Fibroblast of villous mesenchyme (primary cell): ENCODE measurements at places on chromosomes 5 and 9.

GRCh38 chr5:1752881-1753280, 46.8 kb downstream of the MRPL36 start:
- no peak for DNase-seq

DNA sequence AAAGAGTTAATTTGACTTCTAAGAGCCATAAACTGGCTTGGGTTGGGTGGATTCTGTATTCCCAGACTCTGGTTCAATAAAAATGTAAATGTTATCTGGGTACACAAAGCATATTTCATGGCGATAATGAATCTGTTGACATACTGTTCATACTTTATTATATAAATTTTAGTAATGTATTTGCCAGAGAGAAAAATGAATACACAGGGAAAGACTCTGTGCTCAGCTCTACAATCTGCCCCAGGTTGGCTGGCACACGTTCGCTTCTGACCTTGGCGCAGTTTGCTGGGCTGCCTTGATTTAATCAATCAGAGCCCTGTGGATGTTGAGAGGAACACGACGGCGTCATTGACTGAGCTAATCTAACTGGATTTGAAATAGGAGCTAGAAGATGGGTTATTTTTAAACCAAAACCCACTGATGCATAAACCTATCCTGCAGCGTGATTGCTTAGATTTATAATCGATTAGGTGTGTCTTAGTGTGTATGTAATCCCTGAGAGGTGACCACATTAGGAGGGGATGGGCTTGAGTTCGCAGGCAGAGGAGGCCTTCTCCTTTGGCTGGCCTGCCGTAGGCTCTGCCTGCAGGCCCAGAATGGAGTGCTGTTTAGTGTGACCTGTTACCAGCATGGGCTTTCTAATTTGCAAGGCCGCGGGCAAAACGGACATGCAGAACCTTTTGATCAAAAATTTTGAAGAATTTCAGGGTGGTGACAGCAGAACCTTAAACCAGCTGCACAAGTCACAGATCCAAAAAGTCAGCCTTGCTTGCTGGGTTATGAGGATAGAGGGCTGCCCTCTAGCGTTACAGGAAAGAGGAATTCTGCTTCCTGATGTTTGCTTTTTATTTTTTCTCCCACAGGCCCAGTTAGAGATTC, 3.9 kb upstream of the ADCY2 start:
- peak; percentile 25 for DNase-seq

DNA sequence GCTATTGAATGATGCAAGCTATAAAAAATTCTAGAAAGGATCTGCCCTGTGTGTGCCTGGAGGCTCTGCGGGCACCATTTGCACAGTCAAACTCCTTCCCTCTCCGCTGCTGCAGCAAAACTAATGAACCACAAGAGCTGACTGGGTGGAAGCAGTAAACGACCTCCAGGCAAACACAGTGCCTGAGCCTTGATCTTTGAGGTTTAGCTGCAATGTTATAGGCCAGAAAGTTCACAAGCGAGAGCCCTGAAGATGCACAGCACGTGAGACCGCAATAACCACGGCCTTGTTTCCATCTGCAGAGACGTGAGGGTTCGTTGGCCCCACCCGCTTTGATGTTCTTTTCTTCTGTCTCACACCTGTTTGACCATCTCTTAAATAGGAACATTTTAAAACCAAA, 69.2 kb upstream of the S1PR3 start:
- DNase-seq, result no peak

- DNase-seq, result no peak
Observed at GRCh38 chr5:14118551-14119320, 24.4 kb upstream of the TRIO start.

DNA sequence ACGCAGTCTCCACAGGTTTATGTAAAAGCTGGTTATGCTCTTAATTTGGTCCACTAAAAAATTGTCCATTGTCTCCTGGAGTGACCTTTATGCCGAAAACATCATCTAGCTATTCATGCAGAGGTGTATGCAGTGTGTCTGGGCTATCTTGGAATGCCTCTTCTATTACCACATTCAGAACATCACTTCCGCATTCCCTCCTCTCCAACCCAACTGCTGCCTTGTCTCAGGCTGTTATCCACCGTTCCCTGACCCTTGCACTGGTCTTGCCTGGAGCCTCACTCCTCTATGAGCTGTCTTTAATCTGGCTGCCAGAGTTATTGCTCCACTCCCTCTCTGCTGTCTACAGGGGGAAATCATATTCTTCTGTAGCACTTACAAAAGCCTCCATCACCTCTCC, 214.1 kb upstream of the ANKRD55 start:
- peak; percentile 89 for DNase-seq

DNA sequence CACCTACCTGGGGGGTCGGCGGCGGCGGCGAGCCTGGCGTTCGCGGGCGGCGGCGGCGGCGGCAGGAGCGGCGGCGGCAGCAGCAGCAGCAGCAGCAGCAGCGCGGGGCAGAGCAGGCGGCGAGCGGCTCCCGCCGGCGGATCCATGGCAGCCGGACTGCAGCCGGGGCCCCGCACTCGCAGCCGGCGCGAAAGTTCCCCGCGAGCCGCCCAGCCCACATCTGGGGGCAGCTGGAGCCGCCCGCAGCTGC, 153 bp downstream of the ADAMTS2 start:
- DNase-seq, result no peak

DNA sequence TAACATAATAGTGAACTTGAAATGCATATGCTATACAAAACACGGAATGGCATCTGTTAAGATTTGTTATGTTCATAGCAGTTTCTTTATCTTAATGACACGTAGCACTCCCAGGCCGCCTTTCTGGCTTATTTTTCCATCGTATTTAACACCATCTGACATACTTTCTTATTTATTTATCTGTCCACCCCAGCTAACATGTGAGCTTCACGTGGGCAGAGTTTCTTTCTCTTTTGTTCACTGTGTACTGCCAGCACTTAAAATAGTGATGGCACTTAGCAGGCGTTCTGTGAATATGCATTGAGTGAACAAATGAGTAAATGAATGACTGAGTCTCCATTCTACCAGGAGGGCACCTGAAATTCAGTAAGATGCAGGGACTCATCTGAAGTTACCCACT, 29.4 kb upstream of the SYNPO start:
- no peak for DNase-seq
